ENCODE measurements at places on chromosomes 7 and 10. TPM values are rescaled to one million over a fixed set of nuclear protein-coding genes. Genes with fewer than 3 reads are reported as not detected.

The STYXL1 gene
- total RNA-seq = 53.4 TPM

The GSTO1 gene
- 358 TPM for total RNA-seq

The TMEM273 gene
- total RNA-seq = not detected

The RADIL gene
- total RNA-seq = not detected

The OSBPL3 gene
- total RNA-seq = 16.5 TPM

The TEX47 gene
- total RNA-seq = not detected

The CTBP2 gene
- total RNA-seq = 97.1 TPM

The ABCA13 gene
- total RNA-seq = 0.46 TPM

The OR2A1 gene
- not detected for total RNA-seq

The HMX2 gene
- total RNA-seq = not detected

The STK32C gene
- 13.4 TPM for total RNA-seq

The CCNY gene
- 43.4 TPM for total RNA-seq

The C1QL3 gene
- total RNA-seq = not detected
